ENCODE measurements at places on chromosomes 6 and 20.
A peak's percentile ranks its signal among the peaks of the same experiment; 100 is the strongest.

- no peak for DNase-seq
Observed at GRCh38 chr6:111477481-111477938, 5.5 kb downstream of the REV3L start.

GRCh38 chr6:167471548-167471930 lies 146.7 kb downstream of the TTLL2 start:
- no peak for DNase-seq

DNA sequence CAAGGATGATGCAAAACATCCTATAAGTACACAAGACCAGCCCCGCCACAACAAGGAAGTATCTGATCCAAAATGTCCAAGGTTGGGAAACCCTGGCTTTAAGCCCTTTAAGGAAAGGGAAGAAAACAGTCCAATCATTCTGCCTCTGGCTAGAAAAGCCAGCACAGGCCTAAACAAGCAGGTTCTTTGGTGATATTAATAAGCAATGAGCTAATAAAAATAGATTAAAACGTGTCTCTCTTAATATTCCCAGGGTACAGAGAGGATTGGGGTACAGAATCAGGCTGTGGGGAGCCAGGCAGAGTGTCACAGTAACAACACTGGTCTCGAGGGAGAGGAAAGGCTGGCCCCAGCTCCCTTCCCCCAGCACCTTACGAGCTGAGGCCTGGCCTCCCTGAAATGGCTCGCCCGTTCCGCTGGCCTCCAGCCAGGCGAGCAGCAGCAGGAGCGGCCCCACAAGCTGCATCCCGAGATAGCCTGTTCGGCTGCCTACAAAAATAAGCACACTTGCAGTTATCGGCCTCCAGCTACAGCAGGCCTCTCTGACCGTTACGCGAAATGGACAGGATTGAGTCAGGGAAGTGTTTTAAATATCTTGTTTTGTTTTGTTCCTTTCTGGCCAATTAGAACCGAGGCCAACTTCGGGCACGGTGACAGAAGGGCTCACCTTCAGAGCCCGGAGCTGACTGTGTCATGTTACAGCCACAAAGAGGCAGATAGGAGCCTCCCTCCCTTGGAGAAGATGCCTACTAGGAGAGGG lies 4.0 kb upstream of the ZMYND8 start:
- peak; percentile 83 for DNase-seq

DNA sequence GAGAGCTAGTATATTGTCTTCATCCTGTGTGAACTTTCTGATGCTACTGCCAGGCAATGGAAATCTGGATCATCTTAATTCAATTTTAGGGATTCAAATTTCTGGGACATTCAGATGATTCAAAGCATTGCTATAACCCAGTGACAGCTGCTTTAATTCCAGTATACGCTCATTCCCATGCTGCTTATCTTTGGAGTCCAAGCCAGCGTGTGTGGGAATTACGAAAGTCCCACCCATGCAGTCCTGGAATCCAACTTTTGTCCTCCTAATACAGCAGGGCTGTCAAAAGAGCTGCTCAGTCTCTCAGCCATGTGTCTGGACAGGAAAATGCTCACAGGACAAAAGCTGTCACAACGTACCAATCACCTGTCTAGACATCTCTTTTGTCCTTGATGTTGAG lies 219.8 kb downstream of the LAMA2 start:
- no peak for DNase-seq

GRCh38 chr6:112951829-112952228 lies 604.7 kb downstream of the RFPL4B start:
- DNase-seq = no peak

- peak; percentile 80 for DNase-seq
Observed at GRCh38 chr6:108782179-108783041, 65.8 kb upstream of the ARMC2 start.

DNA sequence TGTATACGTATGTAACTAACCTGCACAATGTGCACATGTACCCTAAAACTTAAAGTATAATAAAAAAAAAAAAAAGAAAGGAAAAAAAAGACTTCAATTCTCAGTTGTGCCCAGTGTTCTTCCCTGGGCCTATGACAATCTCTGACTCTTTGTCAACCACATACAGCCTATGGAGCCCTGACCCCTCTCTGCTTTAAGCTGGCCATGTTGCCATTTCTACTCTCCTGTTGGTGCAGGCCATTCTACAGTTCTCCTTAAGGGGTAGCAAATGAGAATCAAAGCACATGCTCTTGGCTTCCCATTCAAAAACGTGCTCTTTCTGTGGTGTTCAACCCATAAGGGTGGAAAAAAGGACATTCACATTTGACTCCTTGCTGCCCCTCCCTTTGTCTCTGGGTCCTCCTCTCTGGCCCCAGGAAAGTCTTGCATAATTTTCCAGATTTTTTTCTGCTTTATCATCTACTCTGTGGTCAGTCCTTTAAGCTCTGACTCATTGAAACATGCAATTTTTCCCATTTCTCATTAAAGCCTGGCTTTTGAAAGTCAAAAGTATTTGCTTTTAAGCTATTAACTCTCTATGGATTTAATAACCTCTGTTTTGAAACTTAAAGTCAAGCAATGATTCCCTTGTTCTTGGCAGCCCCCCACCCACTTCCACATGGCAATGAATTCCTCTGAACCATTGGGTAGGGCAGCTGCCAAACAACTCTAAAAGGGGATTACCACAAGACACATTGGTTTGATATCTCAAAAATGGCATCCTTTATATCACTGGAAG lies 208.6 kb upstream of the MCHR2 start:
- DNase-seq = no peak

DNA sequence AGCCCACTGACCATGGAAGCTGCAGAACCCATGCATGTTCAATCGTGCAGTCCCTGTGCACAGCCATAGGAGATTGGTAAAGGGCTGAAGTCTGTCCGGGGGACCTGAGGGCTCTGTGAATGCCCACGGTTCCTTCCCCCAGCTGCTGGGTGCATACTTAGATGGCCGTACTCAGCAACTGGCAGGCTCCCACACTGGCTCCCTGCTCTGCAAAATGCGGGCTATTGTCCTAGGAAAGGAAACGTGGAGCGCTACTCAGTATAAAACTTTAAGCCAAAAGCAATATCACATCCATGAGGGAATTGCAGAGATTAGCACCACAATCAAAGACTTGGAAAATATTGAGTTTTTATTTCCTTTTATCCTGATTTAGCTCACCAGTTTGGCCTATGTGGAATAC lies 202.0 kb downstream of the WDR27 start:
- DNase-seq = no peak

DNA sequence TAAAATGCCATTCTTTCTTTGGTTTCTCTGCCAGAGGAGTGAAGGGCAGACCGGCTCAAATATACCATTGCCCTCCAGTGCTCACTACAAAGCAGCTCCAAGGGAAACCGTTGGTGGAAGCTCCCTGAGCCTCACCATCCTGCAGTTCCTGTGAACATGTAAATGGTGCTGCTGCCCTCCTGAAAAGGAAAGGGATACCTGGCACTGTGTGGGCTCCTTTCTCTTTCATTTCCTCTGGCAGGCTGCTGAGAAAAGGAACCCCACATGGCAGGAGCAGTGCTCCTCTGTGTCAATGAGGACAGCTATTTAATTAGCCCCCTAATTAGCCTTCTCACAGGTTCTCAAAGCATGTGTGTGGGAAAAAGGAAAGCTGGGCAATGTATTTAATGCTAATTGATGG lies 142.5 kb downstream of the KLHL32 start:
- DNase-seq = no peak

DNA sequence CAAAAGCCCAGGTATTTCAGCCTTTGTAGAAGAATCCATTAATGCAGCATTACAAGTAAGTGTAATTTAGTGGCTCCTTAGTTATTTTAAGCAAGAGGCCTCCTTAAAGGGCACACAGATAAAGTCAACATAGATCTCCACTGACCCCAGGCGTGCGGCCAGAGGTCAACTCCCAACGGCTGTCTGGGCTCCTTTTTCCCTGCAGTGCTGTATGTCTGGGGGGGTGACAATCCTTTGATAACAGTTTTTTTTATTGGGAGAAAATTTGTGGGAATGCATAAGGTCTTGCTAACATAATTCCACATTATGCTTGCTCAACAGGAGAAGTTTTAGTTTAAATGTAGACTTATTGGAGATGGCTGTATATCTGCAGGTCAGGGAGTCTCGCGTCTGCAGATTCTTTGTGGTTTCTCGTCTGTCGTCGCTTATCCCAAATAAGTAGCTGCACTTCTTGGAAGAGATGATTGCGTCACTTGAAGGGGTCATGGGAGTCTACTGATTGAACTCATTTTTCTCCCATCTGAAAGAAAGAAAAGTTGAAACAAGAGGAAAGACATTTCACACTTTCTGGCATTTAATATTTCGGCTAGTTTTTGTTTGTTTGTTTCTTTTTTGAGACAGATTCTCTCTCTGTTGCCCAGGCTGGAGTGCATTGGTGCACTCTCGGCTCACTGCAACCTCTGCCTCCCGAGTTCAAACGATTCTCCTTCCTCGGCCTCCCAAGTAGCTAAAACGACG lies 151.7 kb upstream of the AKAP12 start:
- DNase-seq = no peak

GRCh38 chr20:64138276-64138815 lies 25.9 kb upstream of the MYT1 start:
- DNase-seq = no peak

DNA sequence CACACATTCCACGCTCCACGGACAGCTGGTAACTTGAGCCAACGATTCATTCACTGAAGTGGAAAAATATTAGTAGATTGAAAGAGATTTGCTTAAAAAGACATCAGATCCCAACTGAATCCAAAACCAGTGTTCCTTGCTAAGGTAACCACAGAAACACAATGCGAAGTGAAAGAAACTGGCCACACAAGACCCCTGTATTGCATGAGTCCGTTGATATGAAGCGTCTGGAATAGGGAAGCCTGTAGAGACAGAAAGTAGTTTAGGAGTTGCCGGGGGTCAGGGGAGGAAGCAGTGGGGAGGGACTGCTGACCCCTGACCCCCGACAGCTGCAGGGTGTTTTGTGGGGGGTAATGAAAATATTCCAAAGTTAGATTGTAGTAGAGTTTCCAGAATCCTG lies 10.0 kb downstream of the PCK1 start:
- DNase-seq = no peak

DNA sequence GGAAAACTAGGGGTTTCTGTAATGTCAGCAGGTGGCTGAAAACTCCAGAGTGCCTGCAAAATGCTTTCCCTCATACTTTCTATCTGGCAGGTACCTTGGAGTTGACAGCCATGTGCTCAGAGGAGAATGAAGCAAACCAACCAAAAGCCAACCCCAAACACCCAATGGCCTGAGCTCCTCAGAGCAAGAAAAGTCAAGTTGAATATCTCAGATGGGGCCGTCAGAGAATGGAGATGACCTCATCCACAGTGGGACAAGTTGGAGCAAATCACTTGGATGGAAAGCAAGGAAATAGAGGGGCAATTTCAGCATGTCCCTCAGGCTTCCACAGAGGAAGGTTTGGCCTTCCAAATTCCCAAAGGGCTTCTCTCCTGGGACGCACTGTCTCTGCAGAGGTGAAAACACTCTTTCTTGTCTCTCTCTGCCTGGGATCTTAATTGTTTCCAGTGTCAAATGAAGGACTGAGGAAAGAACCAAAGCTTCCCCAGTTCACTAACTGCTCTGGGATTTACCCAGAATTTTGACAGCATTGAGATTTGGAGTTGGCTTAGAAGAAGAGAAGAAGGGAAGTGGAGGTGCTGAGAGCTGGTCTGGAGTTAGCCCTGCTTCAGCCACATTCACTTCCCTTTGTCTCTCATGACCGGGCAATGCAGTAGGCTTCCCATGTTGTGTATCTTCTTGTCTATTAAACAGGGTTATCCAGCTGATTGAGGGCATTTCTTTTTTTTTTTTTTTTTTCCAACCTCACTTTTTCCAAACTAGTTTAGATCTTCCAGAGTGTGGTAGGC lies 42.2 kb downstream of the PRND start:
- DNase-seq = no peak

DNA sequence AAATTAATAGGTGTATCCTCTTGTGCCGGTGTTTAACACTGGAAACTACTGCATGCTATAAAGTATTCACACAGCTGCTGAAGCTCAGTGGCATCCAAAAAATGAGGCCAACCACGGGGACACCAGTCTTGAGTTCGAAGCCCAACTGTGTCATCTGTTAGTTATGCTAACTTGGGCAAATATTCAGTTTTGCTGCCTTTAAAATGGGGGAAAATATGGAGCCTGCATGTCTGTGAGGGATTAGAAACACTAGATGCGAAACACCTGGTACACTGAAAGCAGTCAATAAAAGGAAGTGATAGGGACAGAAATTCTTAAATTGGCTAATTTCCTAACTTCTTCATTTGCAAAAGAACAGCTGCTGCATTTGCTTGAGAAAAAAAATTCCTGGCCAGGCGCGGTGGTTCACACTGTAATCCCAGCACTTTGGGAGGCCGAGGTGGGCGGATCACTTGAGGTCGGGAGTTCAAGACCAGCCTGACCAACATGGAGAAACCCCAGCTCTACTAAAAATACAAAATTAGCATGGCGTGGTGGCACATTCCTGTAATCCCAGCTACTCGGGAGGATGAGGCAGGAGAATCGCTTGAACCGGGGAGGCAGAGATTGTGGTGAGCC lies 36.6 kb upstream of the MLIP start:
- no peak for DNase-seq

- peak; percentile 89 for DNase-seq
Observed at GRCh38 chr6:37691904-37692806, 5.5 kb downstream of the MDGA1 start.

DNA sequence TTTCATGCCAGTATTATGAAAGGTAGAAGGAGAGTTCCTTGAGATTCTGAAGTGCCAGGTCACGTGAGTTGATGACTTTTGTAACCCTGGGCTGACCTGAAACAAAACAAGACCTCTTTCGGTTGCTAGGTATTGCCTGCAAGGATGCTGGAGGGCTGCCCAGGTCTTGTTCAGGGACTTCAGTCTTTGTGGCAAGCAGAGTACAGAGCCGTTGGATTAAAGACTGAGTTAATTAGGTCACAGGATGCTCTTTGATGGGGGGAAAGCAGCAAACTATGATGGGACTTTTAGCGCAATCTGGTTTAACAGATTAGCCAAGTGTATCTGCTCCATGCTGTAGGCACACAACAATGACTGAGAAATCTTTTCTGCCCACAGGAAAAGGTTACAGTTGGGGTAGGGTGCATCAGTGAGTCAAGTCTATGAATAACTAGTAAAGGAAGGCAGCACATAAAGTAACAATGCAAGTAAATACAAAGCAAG lies 12.8 kb upstream of the ELOVL5 start:
- no peak for DNase-seq

GRCh38 chr6:3418496-3419060 lies 38.3 kb downstream of the SLC22A23 start:
- DNase-seq = no peak

GRCh38 chr6:13413466-13413862 lies 73.9 kb downstream of the GFOD1 start:
- no peak for DNase-seq

- DNase-seq = no peak
Observed at GRCh38 chr6:73832313-73832712, 136.3 kb downstream of the CD109 start.
